ENCODE measurements at places on chromosomes 5 and 9. TPM values are rescaled to one million over a fixed set of nuclear protein-coding genes. Genes with fewer than 3 reads are reported as not detected.

The TICAM2 gene
- total RNA-seq, result 0.91 TPM

The RNF14 gene
- 29.8 TPM for total RNA-seq

The EGFL7 gene
- total RNA-seq, result 0.25 TPM

The SLC6A18 gene
- not detected for total RNA-seq

The DOLK gene
- total RNA-seq, result 2.7 TPM

The CYSRT1 gene
- total RNA-seq, result 0.17 TPM

The IFNA8 gene
- not detected for total RNA-seq

The HOMER1 gene
- total RNA-seq, result 5.3 TPM

The BARHL1 gene
- total RNA-seq, result not detected

The COL23A1 gene
- not detected for total RNA-seq

The TMEM252 gene
- not detected for total RNA-seq

The SPATA31D1 gene
- total RNA-seq, result not detected

The MUSK gene
- total RNA-seq, result not detected

The GPRIN1 gene
- total RNA-seq, result 1.5 TPM

The SLC25A2 gene
- not detected for total RNA-seq

The NDUFS6 gene
- 39.5 TPM for total RNA-seq

The PCDHGA1 gene
- total RNA-seq, result not detected

The MRRF gene
- total RNA-seq, result 51.0 TPM
